ENCODE measurements at places on chromosomes 1 and 21.

DNA sequence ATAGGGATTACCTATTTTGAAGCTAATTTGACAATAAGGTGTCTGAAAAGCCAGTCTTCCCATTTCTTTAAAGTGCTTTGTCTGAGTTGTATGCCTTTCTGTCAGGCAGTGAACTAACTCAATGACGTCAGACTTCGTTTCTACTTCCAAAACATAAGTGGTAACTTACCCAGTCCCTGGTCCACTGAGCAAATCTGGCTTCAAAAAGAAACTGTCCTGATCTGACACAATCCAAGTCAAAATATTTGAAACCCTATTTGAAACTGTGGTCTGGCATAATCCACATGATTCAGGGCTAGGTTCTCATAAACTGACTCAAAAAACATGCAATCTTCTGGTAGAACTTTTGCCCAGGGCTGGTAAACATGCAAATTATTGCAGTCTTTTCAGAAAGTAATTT is 34.0 kb downstream of the DIRAS3 start:
- DNase-seq = no peak

- DNase-seq = no peak
Measured at GRCh38 chr21:33945652-33946270, 30.2 kb upstream of the ATP5PO start.

- DNase-seq = no peak
Measured at GRCh38 chr1:22229379-22229778, 86.5 kb upstream of the WNT4 start.

DNA sequence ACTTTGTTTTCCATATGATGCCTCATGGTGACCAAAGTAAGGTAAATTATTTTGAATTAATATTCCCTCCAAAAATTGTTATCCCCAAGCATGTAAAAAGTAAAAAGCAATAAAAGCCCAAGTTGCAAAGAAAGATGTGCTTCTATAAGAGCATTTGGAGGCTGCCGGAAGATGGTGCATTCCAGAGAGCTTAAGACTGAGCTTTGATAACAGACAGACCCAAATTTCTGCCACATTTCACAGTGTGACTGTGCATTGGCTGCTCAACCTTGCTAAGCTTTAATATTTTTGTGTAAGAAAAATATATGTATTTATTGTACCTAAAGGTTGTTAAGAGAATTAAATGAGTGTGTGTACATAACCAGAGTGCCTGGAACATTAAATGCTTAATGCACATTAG is 67.9 kb downstream of the CYYR1 start:
- no peak for DNase-seq

DNA sequence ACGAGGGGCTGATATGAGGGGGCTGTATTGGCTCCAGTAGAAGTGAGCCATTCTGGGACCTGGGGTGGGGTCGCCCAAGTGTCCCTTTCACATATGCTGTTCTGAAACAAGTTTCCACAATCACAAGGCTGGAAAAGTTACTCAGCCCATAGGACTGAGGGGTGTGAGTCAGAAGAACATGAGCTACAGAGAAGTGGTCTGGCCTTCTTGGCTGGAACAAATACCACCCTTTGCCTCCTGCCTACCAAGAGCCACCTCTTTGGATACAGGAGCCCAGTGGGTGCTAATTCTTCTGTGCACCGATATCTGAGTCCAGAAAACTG is 42.4 kb downstream of the MEF2D start:
- DNase-seq = no peak

DNA sequence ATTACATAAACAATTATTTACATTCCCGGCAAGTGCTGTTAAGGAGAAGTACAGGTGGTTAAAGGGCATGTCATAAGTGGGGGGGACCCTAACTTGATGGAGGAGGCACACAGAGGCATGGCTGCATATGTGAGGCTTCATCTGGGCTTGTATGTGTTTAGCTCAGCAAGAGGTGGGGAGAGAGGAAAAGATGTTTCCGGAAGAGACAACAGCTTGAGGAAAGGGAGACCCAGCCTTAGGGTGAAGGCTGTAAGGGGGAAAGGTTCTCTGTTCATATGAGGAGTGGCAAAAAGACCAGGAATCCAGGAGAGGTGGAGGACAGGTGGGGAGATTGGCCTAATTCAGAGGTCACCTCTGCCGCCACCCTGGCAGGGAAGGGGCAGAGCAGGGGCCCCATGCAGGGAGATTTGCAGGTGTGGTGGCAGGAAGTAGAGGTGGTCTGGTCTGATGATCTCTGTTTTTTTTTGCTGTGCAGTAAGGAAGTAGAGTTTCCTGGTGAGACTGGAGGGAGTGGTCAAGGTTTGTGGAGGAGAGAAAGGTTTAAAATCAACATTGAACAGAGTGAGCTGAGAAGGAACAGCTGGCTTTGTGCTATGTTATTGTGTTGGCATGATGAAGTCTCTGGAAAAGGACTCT is 9.0 kb downstream of the TRAF5 start:
- no peak for DNase-seq

- no peak for DNase-seq
Measured at GRCh38 chr1:53962395-53962794, 16.2 kb downstream of the LRRC42 start.

All from esophagus squamous epithelium (tissue), 5 donors.